Thyroid gland (tissue), 4 donors: ENCODE measurements at places on chromosomes 16 and 17. TPM values are rescaled to one million over a fixed set of nuclear protein-coding genes. Genes with fewer than 3 reads are reported as not detected.

DNA sequence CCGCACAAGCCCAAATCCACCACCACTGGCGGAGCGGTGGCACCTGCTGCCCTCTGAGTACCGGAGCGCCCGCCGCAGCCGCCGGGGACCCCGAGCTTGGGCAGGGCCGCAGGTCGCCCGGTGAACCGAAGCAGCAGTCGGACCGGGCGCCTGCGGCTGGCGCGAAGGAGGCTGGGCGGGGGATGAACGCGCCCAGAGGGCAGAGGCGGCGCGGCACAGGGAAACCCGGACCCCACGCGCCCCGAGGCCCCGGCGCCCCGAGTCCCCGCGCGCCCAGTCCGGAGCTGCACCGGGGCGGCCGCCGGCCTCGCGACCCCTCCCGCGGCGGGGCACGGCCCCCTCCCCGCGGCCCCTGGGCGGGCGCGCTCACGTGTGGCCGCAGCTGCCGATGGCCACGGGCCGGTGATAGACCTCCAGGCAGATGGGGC lies 393 bp downstream of the RNF166 start:
- peaks cover 17% of the 10 kb centered on the region for H3K4me1 ChIP-seq
- H3K27ac ChIP-seq = no peak overlapping the region
- peak overlapping the region; percentile 97 for H3K4me3 ChIP-seq

- no peaks in the 10 kb centered on the region for H3K4me1 ChIP-seq
- no peaks in the 10 kb centered on the region for H3K36me3 ChIP-seq
- peak; percentile 49 for DNase-seq
- no peak overlapping the region for H3K27ac ChIP-seq
- H3K27me3 ChIP-seq = no peaks in the 10 kb centered on the region
These were observed 15.6 kb upstream of the ZFPM1 start for GRCh38 chr16:88437367-88437964.

DNA sequence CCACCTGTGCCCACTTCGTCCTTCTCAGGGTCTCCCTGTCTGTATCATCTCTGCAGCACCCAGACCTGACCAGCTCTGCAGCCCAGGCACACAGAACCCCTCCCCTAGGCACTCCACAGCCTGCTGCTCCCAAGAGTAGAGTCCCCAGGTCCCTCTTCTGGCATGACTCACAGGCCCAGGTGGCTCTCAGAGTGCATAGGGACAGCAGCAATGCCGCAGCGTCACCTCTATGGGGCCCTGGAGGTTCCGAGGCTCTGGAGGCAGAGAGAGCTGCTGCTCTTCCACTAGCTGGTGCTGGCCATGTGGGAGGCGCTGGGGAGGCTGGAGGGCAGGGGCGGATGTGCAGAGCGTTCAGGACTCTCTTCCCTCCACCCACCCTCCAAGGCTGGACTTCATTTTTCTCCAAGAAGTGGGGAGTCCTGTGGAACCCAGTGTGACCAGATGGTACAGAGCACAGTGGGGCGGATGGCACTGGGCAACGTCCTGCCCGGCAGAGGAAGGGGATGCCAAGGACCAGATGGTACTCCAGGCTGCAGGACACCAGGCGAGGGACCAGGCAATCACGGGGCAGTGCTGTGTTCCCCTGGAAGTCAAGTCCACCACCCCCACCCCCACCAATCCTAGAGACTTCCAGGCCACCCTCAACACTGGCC lies 151.7 kb downstream of the RBFOX3 start:
- H3K36me3 ChIP-seq = no peaks in the 10 kb centered on the region
- H3K4me1 ChIP-seq = no peaks in the 10 kb centered on the region
- H3K4me3 ChIP-seq = no peak overlapping the region
- H3K27ac ChIP-seq = no peak overlapping the region

DNA sequence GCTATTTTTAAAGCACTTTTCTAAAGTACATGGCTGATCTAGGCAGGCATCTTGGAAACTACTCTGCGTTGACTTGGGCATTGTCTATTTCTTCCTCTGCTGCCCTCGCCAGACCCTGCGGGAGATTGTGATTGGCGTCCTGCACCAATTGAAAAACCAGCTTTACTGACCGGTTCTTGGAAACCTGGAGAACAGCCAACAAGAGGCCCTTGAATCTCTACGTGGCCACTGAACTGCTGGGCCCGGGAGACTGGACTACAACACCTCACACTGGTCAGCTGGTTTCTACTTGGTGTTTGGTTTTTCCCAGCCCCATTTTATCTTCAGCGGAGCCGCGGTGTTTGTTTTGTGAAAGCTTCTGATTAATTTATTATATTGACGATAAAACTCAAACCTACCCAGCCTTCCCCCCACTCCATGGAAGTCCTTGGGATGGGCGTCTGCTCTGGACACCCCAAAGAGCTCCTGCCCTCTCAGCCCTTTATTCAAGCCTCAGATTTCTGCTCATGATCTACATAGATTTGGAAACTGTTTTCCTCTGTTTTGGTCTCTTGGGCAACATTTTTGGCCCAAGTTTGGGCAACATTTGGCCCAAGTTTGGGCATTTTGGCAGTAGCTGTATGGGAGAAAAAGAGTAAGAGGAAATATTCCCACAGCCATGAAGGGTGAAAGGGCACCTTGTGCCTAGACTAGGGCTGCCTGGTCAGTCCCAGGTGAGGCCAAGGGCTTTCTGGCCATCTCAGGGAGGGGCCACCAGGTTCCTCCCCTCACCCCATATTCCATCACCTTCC lies 4.7 kb downstream of the MLX start:
- peak; percentile 94 for DNase-seq
- peaks cover 25% of the 10 kb centered on the region for H3K4me1 ChIP-seq
- H3K4me3 ChIP-seq = no peak overlapping the region
- peak overlapping the region; percentile 68 for H3K27ac ChIP-seq
- H3K36me3 ChIP-seq = peaks cover 54% of the 10 kb centered on the region

DNA sequence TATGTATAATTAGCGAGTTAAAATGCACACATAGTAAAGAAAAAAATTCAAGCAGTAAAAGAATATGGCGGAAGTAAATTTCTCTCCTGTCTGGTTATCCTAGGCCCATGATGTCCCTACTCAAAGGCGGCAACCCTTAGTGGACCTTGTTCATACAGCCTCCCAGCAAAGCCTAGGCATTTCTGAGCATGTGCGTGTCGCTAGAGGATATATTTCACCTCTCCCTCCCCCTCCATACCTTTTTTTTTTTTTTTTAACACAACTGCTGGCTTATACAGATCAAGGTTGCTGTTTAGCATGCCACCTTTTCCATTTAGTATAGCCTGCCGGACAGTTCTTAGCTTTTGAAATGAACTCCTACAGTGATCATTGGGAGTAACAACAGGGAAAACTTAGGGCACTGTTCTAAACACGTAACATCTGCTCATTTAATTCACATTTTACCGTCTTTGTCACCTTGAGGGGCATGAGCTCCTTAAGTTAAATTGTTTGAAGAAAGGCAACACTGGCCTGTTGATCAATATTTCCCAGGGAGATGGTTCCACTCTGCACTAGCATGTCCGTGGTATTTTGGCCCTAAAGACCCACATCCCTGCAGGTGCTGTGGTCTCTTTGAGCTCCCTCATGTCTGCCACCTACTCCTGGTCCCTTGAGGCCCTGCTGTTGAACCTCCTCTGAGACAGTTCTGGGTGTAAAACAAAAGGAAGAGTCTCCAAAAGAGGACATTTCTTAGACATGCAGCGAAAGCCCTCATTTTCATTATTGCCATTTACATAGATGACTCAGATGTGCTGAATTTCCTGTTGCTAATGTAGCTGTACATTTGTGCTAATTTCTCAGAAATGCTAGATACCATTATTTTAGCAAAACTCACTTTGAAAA lies 4.1 kb upstream of the TNFRSF13B start:
- H3K27ac ChIP-seq = no peak overlapping the region
- H3K4me1 ChIP-seq = no peaks in the 10 kb centered on the region
- H3K27me3 ChIP-seq = no peaks in the 10 kb centered on the region

DNA sequence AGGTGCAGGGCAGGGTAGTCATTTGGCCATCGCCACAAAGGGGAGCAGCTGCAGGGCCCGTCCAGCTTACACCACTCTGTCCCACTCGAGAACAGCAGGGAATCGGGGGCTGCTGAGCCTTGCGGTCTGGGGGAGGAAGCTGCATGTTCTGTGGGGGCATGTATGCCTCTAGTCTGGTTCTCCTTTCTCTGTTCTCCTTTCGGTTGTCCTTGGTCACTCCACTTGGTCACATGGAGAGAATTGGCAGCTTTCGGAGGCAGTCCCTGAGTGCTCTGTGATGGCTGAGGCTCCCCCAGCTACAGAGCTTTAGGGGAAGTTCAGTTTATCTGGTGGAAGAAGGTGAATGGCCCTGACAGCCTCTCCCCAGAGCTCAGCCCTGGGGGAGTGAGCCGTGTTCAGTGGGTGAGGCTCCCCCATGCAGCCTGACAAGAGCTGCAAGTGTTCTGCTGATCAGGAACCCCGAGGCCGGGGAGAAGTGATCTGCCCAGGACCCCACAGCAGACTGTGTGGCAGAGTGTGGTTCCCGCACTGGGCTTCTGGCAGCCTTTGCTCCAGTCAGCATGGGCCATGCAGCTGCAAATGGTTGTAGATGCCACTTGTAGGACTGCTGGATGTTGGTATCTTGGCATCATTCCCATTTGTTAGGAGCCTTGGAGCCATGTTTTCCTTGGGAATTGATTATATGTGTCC lies 22.3 kb upstream of the SMPD3 start:
- H3K36me3 ChIP-seq = no peaks in the 10 kb centered on the region
- H3K4me1 ChIP-seq = peaks cover 18% of the 10 kb centered on the region

DNA sequence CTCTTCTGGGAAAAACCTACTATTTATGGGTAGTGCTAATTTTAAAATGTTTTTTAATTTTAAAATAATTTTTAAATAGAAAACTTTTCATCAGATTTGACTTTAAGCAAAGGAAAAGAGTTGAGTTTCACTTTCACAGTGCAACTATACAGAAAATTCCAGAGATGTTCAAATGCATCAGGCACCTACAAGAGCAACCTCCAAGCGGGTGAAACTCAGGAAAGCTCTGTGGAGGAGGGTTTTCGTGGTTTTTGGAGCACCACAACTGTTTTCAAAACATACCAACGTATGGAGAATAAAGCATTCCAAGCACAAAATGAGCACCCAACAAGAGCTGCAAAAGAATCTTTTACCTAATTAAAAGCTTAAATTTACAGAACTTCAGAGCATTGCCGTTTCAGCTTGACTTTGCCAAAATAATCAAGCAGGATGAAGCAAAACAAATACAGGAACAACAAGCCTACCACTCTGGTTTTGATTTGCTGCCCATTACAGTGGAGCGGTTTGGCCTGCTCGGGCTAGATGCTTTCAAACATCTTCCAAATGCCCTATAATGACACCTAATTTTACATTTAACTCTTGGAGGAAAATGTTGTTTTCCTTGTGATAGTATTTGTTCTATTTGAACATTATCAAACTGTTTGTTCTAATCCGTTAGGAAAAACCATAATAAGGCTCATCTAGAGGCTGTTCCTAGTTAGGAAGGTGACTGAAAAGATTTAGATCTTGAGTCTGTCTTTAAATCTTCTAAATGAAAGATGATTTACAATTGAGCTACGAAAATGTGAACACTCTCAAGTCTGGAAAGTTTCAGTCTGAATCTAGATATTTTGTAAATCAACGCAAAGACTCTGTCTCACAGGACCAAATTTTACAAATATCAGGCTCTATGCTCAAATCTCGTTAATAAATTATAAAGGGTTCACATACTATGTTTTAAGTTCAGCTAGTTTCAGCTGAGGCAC lies 34.5 kb downstream of the NACA2 start:
- no peak overlapping the region for H3K4me3 ChIP-seq
- DNase-seq = no peak
- H3K27ac ChIP-seq = no peak overlapping the region
- H3K4me1 ChIP-seq = no peaks in the 10 kb centered on the region
- no peaks in the 10 kb centered on the region for H3K36me3 ChIP-seq

DNA sequence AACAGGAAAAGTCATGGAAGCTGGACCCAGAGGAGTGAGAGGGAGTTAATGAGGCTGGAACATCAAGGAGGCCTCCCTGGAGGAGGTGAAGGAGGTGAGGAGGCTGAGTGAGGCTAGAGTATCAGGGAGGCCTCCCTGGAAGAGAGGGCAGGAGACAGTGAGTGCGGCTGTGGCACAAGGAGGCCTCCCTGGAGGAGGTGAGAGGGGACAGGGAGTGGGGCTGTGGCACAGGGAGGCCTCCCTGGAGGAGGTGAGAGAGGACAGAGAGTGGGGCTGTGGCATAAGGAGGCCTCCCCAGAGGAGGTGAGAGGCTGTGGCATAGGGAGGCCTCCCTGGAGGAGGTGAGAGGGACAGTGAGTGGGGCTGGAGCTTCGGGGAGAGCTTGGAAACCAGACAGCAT lies 5.5 kb downstream of the CAMKK1 start:
- DNase-seq = no peak
- H3K4me3 ChIP-seq = no peak overlapping the region
- H3K27ac ChIP-seq = peak overlapping the region; percentile 47
- H3K27me3 ChIP-seq = no peaks in the 10 kb centered on the region

DNA sequence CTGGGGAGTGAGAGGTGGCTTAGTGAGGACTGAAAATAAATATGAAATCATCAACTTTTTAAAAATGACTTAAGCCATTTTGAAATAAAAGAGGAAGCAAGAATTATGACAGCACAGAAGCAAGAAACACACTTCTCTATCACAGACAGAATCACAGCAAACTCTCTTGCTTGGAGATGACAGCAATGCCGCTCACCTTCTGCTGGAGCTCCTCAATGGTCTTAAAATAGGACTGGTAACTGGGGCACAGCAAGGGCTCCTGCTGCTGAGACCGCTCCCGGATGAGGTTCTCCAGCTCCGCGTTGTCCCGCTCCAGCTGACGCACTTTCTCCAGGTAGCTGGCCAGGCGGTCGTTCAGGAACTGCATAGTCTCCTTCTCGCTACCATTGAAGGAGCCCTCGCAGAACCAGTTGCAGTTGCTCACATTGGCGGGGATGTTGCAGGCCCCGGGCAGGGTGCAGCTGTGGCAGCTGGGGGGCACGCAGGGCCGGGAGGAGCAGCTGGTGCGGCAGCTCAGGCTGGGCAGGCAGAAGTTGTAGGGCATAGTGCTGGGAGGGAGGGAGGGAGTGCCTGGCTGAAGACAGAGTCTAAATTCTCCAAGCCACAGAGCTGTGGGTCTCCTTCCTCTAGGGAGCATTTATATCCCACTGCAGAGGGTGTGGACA lies at the start of gene KRT31:
Gene KRT31 (minus strand): TSS at position 613 of the 665 bp plus-strand sequence. CDS start 69 bp downstream, at position 544.
- H3K4me1 ChIP-seq = no peaks in the 10 kb centered on the region
- no peaks in the 10 kb centered on the region for H3K27me3 ChIP-seq
- H3K4me3 ChIP-seq = no peak within 1 kb of the TSS
- H3K36me3 ChIP-seq = no peaks in the 10 kb centered on the region
- H3K27ac ChIP-seq = no peak within 1 kb of the TSS
- DNase-seq = no peak

GRCh38 chr16:80345701-80346100 lies 195.1 kb upstream of the DYNLRB2 start:
- no peaks in the 10 kb centered on the region for H3K36me3 ChIP-seq
- H3K4me1 ChIP-seq = no peaks in the 10 kb centered on the region
- no peaks in the 10 kb centered on the region for H3K27me3 ChIP-seq
- H3K4me3 ChIP-seq = no peak overlapping the region
- no peak overlapping the region for H3K27ac ChIP-seq

Gene HOXB7
- 1.0 TPM for total RNA-seq

Gene KRT39
- total RNA-seq = not detected

Gene OR3A3
- not detected for total RNA-seq

Gene SPN
- 0.78 TPM for total RNA-seq
